Urothelium cell line (cell line): ENCODE measurements at places on chromosomes 5 and 9.

DNA sequence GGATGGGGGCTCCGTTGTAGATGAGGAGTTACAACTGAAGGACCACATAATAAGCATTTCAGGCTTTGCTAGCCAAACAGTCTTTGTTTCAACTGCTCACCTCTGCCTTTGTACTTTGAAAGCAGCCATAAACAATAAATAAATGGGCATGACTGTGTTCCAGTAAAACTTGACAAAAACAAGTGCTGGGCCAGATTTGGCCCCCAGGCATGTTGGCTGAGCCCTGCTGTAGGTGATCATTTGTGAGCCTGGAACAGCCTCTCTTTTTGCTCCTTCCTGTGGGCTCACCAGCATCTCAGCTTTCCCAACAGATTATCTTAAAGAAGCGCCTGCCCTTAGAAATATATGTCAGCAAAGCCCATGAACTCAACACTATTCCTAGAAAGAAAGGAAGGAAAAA lies 149.4 kb downstream of the GOLPH3 start:
- DNase-seq = no peak

DNA sequence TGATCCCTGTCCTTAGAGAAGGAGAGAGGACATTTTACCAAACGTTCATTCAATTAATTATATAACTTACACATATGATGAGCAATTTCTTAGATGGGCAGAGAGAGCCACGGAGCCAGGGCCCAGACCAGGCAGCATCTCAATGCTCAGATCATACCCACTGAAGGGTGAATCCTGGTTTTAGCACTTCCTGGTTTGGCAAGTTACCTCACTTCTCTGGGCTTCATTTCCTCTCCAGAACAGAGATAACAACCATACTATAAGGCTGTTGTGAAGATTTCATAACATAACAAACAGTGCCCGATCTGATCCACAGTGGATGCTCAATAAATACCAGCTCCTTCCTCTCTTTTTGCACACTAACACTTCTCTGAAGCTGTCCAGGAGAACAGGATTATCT lies 271.1 kb downstream of the DENND1A start:
- DNase-seq = no peak

DNA sequence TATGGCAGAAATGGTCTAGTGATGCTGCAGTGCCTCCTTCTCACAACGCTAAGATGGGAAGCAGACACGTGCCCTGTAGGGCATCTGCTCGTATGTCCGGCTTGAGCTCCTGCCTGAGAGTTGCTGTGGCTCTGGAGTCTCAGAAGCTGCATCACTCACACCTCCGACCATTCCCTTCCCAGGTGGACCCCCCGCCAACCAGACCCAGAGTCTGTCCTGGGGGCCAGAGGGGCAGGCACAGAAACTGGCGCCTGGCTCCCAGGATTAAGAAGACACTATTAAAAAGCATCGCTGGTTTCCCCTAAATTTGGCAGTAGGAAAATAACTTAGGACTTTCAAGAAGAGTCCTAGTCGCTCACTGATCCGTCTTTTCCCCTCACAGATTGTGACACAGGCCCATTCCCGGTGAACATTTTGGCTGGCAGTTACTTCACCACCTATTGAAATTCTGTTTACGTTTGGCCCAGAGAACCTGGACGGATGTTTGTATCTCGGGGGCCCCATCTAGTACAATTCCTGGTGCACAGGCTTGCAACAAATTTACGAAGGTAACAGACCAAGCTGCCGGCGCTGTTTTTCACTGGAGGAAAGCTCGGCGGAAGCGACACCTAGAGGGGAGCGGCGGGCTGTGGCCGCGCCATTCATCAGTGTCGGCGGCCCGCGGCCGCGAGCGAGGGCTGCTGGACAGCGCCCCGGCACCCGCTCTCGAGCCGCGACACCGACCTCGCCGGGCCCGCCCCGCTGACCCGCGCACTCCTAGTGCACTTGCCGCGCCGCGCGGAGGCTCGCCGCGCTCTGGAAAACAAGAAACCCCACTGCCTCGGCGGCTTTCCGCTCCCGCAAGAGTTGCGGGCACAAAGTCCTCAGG lies 1.6 kb downstream of the FSTL4 start:
- DNase-seq = peak; percentile 89

GRCh38 chr5:150130493-150130922 lies 25.1 kb downstream of the PDGFRB start:
- no peak for DNase-seq

- DNase-seq = no peak
These were observed 38.7 kb downstream of the VCAN start for GRCh38 chr5:83510260-83510659.

GRCh38 chr9:135692410-135692809 lies 6.9 kb downstream of the SOHLH1 start:
- peak; percentile 79 for DNase-seq

DNA sequence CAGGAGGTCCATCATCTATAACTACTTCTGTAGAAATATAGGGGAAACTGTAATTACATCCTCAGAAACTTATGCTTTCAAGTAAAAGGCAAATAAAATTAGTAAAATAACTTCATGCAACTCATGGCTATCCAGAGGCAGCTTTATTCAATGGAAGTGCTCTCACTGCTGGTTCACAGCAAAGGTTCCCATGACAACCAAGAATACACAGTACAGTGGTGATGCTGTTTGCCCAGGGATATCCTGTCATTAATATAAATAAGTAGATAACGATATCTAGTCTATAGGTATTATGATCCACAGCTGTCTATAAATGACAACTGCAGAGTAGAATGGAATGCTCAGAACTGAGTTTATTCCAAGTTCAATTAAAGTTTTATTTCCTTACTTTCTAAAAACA lies 390.3 kb downstream of the PDE4D start:
- no peak for DNase-seq

DNA sequence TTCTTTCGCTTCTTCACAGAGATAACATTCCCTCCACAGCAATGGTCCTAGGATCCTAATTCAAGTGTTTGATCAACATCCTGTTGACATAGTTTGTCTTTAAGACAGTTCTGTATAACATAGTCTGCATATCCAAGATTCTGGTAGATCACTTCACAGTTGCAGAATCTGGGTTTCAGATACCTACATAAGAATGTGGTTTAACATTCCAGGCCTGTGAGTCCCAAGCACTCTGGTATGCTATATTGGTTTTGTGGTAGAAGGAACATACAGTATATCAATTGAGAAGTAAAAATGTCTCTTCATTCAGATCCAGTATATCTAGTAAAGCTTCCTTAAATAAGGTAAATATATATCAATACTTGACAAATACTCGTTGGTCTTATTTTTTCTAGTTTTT lies 914.2 kb upstream of the CDH6 start:
- DNase-seq = peak; percentile 55

- DNase-seq = no peak
These were observed 33.6 kb upstream of the BASP1 start for GRCh38 chr5:17183831-17184230.

DNA sequence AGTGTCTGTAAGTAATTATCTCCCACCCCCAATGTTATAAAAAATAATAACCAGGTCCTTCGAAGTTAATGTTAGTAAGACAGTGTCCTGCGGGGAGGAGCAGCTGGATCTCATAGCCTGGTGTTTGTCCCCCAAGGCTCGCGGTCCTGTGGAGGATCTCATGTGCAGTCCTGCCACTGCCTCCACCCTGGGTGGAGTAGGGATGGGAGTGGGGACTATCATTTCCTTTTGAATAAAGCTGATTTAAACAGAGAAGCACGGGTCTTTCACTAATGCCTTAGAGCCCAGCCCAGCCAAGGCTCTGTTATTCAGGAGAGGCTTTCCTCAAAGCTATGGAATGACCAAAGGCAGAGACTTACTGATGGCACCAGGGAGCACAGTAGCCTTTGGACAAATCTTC lies 40.2 kb downstream of the SUB1 start:
- no peak for DNase-seq

DNA sequence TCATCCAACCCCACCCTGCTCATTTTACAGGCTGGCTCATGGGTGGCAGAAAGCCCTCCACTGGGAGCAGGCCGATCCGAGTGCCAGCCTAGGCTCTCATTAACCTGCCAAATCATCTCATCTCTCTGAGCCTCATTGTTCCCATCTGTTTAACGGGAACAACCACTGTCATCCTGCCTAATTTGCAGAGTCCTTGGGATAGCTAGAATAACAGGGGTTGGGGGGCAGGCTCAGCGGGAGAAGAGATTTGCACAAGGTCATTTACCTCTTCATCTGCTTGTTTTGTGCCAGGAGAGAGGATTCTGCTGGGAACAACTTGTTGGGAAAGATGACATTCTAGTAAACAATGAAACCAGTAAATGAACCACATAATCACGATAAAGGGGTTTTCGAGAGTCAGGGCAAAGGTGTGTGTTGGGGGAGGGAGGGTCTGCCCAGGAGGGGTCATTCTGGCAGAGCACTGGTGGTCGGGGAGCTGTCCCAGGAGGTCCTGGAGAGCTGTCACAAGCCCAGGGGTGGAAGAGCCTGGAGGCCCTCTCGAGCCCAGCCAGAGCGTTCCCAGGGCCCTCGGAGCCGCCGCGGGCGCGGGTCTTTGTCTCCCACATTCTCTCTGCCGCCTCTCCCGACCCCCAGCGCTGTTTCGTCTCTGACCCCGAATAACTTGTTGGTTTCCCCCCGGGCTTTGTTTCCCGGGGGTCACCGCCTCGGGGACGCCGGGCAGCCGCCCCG lies 22.8 kb upstream of the NDST1 start:
- DNase-seq = no peak

- DNase-seq = no peak
These were observed 7.1 kb downstream of the KIF20A start for GRCh38 chr5:138186002-138186447.
